ENCODE measurements at places on chromosomes 2 and 18. TPM values are rescaled to one million over a fixed set of nuclear protein-coding genes. Genes with fewer than 3 reads are reported as not detected.

Gene CHRNA1
- total RNA-seq: 0.17 TPM

Gene GNAL
- 0.11 TPM for total RNA-seq

Gene CDH19
- total RNA-seq: not detected

Gene CLEC4F
- not detected for total RNA-seq

GRCh38 chr2:161217597-161218185, 57.5 kb downstream of the TANK start:
- DNase-seq: no peak

- DNase-seq: no peak
Observed at GRCh38 chr18:79567481-79568147, 112.0 kb upstream of the CTDP1 start.

DNA sequence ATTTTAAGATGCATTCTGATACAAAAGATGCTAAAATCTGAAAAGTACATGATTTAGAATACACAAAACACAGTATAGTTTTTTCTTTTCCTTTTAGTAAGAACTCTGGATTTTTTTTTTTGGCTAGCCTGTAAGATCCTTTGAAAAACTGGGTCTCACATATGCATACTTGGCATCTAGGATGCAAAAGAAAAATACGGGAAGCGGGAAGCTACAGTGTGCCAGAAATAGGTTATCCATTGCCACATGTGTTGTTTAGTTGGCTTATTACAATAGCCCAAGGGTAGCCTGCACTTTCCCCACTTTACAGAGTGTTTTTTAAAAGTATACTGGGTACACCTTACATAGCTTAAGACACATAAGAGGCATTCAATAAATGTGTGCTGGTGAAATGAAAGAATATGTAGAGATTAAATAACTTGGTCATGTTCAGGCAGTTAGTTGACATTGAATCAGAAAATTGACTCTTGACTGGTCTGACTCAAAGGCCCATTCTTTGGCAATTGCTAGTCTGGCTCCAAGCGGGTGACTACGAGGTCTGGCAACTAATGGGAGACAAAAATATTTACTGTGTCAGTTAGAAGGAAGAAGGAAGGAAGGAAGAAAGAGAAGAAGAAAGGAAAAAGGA, 286.8 kb upstream of the TRIB2 start:
- no peak for DNase-seq

- DNase-seq: no peak
Observed at GRCh38 chr2:155583674-155584195, 748.8 kb downstream of the NR4A2 start.

GRCh38 chr18:13444430-13445240, 226.1 kb downstream of the LDLRAD4 start:
- no peak for DNase-seq

- no peak for DNase-seq
Observed at GRCh38 chr2:8006626-8007025, 675.2 kb upstream of the ID2 start.

GRCh38 chr18:45738660-45739059, 14.7 kb downstream of the SLC14A1 start:
- no peak for DNase-seq

DNA sequence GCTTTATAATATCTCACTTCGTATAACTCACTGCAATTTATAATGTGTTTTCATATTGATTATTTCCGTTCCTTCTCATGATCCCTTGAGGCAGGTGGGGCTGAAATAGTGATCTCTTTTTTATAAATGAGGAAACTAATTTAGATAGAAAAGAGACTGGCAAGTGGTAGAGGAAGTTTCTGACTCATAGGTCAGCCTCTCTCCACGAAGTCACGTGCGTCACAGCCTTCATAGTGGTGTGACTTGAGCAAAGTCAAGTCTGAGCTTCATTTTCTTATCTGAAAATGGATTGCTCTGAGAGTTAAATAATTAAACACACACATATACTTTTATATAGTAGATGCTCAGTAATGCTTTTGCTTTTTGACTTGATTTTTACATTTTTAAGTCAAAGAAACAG, 19.9 kb downstream of the ABCG5 start:
- peak; percentile 38 for DNase-seq

DNA sequence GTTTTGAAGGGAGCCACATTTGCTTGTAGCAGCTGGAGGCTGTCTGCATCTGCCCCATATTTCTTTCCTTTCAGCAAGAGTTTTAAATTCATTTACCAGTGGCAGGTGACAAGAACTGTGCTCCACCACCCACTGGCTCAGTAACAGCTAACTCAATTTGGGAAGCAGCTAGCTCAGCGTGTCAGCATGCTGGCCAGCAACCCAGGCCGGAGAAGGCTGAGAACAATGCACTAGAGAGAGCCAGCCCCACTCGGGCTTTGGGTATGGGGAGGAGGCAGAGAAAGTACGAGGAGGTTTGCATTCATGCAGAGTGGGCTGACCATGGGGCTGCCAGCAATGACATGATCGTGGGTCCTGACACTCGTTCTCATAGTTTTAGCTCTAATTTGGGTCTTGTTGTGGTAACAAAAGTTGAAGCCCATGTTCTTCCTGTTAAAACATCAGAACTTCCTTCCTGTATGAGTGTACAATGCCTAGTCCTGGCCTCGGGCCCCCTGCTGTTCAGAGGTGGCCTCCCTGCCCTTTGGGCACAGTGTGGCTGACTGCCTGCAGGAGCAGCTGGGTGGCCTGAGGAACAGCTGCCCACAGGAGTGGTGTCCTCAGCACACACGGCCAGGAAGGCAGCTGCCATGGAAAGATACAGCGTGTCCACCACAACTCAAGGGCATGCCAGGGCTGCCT, 23.0 kb downstream of the CDC42EP3 start:
- DNase-seq: peak; percentile 26

All from CD4-positive, alpha-beta T cell (primary cell).